NCI-H510A treated with DMSO at 0.1 percent for 48 hours (cell line): ENCODE measurements at places on chromosomes 7 and 10.

DNA sequence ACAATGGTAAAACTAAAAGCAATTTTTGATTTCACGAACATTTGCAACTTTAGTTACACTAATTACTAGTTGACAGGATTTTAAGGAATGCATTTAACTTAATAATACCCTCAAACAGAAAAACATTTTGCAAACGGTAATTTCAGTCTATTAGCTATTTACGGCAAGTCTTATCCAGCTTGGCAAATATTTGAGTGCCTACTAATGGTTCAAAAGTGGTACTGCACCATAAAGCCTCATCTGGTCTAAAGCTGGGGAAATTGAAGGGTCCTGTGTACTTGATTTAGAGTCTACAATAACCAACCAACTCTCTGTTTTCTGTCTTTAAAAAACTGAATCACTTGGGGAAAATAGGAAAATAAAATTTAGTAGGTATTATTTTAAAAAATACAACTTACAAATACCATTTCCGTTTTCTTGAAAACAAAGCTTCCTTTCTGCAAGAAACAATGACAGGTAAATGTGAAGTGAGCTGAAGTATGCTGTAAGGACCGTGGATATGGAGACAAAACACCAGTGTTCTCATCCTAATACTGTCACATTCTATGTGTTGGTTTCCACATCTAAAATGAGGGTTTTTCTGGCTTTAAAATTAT lies 142.3 kb downstream of the VPS50 start:
- peak; percentile 1 for DNase-seq

- DNase-seq: no peak
Measured at GRCh38 chr10:132850896-132851295, 64.9 kb upstream of the NKX6-2 start.

DNA sequence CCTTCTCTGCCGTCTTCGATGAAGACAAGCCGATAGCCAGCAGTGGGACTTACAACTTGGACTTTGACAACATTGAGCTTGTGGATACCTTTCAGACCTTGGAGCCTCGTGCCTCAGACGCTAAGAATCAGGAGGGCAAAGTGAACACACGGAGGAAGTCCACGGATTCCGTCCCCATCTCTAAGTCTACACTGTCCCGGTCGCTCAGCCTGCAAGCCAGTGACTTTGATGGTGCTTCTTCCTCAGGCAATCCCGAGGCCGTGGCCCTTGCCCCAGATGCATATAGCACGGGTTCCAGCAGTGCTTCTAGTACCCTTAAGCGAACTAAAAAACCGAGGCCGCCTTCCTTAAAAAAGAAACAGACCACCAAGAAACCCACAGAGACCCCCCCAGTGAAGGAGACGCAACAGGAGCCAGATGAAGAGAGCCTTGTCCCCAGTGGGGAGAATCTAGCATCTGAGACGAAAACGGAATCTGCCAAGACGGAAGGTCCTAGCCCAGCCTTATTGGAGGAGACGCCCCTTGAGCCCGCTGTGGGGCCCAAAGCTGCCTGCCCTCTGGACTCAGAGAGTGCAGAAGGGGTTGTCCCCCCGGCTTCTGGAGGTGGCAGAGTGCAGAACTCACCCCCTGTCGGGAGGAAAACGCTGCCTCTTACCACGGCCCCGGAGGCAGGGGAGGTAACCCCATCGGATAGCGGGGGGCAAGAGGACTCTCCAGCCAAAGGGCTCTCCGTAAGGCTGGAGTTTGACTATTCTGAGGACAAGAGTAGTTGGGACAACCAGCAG lies 60.4 kb upstream of the BTBD16 start:
- no peak for DNase-seq

DNA sequence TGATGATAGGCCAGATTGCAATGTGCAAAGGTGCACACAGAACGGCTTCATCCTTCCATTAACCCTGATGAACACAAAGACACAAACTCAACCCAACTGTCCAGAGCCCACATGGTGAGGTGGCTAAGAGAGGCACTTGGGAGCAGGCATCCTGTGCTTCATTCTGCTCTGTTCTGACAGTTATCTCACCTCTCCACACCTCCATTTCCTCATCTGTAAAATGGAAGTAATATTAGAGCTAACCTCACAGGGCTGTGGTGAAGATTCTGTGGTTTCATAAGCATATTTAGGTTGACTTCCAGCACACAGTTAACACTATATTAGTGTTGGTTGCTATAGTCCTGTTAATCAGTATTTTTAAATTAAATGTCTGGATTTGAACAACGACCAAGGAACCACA lies 126.3 kb downstream of the TAX1BP1 start:
- no peak for DNase-seq

DNA sequence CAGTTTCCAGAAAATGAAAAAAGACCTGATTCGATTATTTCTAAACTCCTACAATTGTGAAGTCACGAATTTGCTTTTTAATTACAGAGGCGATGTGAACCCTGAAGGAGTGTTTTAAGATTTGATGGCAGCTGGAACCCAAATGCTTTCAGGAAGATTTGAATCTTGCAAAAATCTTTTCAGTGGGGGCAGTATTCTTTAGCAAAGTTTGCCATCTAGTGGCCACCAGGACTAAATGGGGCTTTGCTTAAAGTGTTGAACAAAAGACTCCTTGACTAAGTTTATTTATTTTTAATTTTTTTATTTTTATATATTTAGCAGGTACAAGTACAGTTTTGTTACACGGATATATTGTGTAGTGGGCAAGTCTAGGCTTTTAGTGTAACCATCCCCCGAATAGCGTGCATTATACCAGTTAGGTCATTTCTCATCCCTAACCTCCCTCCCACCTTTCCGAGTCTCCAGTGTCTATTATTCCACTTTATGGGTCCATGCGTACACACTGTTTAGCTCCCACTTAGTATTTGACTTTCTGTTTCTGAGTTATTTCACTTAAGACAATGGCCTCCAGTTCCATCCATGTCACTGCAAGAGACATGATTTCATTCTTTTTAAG lies 98.8 kb downstream of the CACNB2 start:
- peak; percentile 2 for DNase-seq

- DNase-seq: peak; percentile 33
Measured at GRCh38 chr7:36391436-36392198, 2.0 kb downstream of the ANLN start.

DNA sequence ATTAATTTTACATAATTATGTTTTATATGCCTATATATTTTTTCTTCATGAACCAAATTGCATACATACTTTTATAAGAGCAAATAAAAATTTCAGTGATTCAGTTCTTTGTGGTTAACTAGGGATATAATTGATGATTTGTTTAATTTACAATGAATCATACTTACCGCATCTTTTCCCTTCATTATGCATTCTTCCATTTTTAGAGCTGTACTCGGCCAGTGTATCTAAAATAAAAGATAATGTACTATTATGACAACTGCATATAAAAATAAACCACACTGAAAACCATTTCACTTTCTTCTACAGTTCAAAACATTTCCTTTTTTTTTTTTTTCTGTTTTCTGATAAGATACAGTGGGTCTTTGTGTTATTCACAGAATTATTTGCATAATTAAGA lies 179.9 kb downstream of the SEMA3E start:
- DNase-seq: no peak

- DNase-seq: no peak
Measured at GRCh38 chr7:64515781-64516180, 47.1 kb downstream of the ZNF680 start.

DNA sequence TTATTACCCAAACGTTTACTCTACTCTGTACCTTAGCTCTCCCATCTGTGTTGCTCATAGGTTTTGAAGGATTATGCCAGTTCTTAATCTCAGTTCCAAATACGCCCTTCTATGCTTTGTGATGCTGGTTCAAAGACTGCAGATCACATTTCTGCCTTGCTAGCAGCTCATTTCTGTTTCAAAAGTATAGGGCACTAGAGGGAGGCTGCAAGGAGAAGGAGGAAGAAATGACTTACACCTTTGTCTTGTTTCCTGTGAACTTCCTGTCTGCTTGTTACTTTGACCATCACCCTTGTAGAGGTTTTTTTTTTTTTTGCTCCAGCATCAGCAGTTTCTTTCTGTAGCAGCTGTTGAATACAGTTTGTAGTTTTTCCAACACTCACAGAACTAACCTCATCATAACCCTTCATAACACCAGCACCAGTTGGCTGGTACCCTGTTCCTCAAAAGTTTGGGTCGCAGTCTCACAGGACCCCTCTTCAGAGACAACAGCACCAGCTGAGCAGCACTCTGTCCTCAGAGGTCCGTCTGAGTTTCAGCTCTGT lies 16.5 kb downstream of the SLK start:
- DNase-seq: no peak

GRCh38 chr7:95454438-95455045 lies 19.7 kb upstream of the PON2 start:
- no peak for DNase-seq

GRCh38 chr7:151129117-151129959 lies 38.2 kb downstream of the GBX1 start:
- no peak for DNase-seq

GRCh38 chr7:96322373-96322695 lies 436 bp upstream of the SLC25A13 start:
- DNase-seq: no peak

GRCh38 chr7:131225619-131226513 lies 101.8 kb upstream of the MKLN1 start:
- DNase-seq: no peak

DNA sequence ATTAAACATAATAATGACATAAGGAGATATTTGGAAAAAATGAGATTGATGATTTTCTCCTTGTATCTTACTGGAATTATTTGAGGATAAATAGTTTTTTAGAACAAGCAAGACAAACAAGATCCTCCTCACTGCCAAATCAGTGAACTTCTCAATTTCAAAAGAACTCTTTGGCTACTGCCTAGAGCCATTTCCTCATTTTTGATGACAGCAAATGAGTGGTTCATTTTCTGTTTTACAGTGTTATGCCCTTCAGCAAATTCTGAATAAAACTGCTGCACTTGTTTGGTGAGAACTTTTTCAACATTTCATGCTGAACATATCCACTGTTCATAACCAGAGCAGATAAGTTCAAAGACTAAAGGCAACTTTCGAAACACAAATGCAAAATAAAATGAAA lies 42.5 kb upstream of the AHR start:
- no peak for DNase-seq

- no peak for DNase-seq
Measured at GRCh38 chr7:143120691-143121405, 11.0 kb upstream of the PIP start.

- DNase-seq: peak; percentile 74
Measured at GRCh38 chr7:93228302-93228701, 2.0 kb upstream of the HEPACAM2 start.

DNA sequence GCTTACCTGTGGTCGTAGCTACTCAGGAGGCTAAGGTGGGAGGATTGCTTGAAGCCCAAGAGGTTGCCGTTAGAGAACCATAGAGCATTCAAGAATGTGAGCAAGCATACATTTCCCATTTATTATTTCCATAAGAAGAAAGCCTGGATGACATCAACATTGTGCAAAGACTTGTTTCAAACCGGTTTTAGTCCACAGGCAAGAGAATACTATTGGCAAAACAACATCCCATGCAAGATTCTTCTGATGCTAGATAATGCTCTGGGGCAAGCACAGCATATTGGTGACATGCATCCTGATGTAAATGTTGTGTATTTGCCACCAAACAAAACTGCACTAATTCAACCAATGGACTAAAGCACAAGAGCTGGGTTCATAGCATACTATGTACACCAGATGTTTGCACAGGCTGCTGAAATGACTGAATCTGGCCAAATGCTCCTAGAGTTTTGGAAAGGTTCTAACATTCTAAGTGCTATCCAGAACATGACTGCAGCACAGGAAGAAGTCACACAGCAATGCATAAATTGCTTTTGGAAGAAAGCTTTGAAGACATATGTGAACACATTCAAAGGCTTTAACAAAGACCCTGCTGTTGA lies 42.6 kb downstream of the OTUD1 start:
- no peak for DNase-seq

GRCh38 chr7:100835903-100836811 lies 8.8 kb upstream of the EPHB4 start:
- no peak for DNase-seq

DNA sequence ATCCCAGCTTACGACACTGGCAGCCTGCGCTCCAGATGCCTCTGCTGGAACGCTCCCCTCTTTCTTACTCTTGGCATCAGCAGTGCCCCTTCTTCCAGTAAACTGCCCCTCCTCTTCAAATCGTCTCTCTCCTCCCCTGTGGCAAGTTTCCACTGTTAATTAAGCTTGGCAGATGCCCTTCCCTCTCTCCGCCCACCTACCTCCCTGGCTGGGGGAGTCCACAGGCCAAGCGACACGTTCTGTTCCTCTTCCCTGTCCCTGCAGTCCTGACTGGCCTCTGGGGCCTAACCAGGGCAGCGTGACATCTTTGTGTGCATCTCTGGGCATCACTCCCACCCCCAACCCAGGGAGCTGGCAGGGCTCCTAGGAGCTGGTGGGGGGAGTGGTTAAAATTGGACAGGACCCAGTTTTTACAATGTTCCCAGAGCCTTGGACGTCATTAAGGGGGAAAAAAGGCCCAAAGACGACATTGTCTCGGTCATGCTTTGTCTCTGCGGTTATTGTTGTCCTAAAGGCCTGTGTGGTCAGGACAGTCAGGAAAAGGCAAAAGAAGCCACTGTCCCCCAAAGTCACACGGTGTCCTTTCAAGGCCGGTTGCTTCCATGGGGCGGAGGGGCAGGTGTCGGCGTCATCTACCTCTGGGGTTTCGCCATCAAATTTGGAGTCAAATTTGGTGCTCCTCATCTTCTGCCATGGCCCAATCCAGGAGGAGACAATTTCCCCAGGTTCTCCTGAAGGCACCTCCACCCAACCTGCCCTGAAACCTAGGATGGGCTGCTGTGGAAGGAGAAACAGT lies 54.2 kb downstream of the DLG5 start:
- DNase-seq: no peak

- no peak for DNase-seq
Measured at GRCh38 chr7:80843018-80843677, 75.7 kb downstream of the SEMA3C start.

DNA sequence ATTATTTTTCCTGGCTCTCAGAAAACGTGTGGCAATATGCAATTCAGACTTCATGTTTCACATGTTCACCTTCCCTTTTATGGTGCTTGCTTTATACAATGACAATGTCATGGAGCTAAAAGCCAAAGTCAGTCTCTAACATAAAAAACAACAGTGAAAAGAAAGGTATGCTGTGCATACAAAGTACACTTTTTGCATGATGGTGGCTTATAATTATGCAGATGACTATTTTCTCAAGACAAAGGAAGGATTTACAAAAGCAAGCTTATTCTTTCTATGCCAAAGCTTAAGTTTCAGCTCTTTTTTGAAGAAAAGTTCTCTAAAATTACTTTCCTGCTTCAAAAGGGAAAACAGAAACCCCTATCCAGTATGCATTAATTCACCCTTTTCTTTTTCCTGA lies 15.6 kb downstream of the ERCC6 start:
- DNase-seq: no peak
